ENCODE measurements at places on chromosomes 3 and 15.

- no peak for DNase-seq
Measured at GRCh38 chr15:40256638-40257235, 17.9 kb downstream of the PAK6 start.

GRCh38 chr3:3027976-3028567 is 82.1 kb downstream of the IL5RA start:
- peak; percentile 16 for DNase-seq

- DNase-seq: no peak
Measured at GRCh38 chr15:62877276-62877857, 165.2 kb upstream of the TPM1 start.

DNA sequence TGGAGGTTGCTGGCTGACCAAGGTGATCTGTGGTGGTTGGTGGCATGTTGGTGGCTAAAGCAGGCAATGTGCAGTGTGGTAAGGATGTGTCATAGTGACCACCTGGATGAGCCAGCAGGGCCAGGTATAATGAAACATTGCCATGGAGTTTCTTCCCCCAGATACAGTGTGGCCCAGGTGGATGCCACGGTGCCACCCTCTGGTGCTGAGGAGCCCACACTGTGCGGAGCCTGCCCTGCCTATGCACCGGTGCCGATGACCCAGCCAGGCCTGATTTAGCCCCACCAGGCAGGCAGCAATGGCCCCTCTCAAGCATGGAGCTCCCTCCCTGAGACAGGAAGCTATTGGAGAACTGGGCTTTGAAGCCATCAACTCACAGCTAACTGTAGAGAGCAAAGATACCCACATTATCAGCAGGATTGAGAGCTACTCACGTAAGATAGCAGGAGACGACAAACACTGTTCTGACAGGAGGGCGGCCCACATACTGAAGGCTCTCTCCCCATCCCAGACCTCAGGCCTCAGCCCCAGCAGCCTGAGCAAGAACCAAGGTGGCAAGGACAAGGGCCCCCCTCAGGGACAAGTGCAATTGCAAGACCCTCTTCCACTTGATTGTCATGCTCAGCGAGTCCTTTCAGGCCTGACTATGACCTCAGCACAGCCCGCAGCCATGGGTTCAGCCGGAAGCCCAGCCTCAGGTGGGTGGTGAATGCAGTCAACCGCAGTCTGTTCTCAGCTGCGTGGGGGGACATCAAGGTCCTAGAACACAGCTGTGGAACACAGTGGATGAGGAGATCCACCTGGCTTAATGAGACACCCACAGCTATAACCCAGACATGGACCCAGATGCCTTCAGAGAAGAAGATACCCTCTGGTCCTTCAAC is 82.8 kb upstream of the CDV3 start:
- peak; percentile 66 for DNase-seq

GRCh38 chr3:187185759-187186158 is 11.5 kb upstream of the RTP1 start:
- DNase-seq: no peak

GRCh38 chr15:87572381-87572910 is 684.1 kb downstream of the NTRK3 start:
- no peak for DNase-seq

GRCh38 chr3:38164643-38164951 is 740 bp upstream of the OXSR1 start:
- peak; percentile 27 for DNase-seq

DNA sequence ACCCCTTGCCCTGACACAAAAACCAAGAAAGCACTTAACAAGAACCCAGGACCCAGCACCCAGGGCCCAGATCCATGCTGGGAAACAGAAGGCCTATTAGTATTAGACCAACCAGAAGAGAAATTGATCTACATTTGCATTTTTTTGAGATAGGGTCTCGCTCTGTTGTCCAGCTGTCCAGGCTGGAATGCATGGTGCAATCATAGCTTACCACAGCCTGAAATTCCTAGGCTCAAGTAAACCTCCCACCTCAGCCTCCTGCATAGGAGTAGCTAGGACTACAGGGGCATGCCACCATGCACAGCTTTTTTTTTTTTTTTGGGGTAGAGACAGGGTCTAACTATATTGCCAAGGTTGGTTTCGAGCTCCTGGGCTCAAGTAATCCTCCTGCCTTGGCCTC is 26.4 kb downstream of the CCDC12 start:
- no peak for DNase-seq

DNA sequence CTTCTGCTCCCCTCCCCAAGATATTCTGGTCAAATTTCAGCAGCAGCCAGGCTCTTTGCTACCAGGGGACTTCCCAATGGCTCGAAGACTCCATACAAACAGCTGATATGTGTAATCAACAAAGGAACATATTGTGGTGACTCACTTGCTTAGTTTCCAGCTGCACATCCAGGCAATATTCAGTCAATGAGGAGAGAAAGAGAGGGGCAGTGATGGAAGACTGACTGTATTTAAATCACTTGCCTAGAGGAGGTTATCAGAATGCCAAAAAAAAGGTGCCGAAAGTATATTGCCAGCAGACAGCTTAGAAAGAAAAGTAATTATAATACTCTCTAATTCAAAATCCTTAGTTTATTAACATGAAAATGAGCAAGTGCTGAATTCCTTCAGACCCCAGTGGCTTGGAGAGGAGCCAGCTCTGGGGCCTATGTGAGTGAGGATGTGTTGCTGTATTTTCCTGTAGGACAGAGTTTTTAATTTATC is 236.5 kb downstream of the LRTM1 start:
- DNase-seq: no peak

- DNase-seq: no peak
Measured at GRCh38 chr3:60542995-60543394, 708.3 kb downstream of the FHIT start.

- no peak for DNase-seq
Measured at GRCh38 chr3:120429921-120430361, 20.9 kb downstream of the FSTL1 start.

GRCh38 chr3:52707585-52707984 is 1.7 kb downstream of the SPCS1 start:
- no peak for DNase-seq

DNA sequence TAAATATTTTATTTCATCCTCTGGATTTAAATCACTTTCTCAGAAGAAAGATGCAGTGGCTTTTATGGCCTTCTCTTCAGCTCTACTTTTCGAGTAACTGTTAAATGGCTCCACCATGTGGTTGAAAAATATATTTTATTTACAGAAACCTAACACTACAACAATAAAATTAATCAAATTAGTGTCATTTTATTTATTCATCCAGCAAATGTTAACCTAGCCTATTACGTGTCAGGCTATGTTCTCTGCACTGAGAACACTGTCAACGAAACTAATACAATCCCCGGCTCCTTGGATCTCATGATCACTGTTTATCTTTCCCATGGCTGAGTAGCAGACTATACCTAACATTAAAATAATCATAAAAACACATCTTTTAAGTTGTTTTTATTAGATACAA is 148.0 kb upstream of the OSTN start:
- no peak for DNase-seq

DNA sequence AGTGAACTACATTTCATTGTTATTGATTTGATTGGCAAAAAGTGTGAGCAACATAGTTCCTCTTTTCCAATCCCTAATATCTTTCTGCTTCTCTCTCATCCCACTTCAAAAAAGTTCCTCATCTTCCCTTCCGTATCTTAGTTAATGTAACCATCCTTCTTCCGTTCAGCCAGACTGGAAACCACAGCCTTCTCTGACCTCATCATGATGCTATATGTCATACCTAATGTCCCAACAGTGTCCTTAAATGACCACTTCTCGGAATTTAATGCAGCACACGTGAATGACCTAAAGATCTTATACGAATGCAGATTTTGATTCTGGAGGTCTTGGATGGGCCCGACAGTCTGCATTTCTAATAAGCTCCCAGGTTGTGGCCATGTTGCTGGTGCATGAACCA is 320.3 kb upstream of the SATB1 start:
- no peak for DNase-seq

- DNase-seq: no peak
Measured at GRCh38 chr3:128606094-128606493, 44.5 kb downstream of the RPN1 start.

DNA sequence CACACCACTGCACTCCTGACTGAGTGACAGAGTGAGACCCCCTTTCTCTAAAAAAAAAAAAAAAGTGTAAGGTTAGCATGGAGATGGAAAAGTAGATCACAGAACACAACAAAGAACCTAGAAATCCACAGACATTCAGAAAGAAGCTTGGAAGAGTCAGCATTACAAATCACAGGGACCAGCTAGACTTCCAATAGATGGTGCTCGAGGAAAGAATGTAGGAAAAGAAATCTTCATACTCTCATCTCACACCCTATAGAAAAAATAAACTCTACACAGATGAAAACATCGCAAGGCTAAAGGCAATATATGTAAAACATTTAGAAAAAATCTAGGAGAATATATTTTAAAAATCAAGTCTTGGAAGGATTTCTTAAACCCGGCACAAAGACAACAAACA is 94.5 kb upstream of the ABHD17C start:
- no peak for DNase-seq

DNA sequence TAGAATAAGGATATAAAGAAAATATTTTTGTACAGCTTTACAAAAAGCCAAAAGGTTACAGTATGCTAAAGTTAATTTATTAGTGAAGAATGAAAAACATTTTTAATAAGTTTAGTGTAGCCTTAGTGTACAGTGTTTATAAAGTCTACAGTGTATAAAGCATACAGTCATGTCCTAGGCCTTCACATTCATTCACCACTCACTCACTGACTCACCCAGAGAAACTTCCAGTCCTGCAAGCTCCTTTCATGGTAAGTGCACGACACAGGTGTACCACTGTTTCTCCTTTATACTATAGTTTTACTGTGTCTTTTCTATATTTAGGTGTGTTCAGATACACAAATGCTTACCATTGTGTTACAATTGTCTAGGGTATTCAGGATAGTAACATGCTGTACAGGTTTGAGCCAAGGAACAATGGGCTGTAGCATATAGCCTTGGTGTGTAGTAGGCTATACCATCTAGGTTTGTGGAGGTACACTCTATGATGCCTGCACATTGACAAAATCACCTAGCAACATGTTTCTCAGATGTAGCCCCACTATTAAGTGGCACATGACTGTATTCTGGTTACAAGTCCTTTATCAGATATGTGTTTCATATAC is 197.1 kb upstream of the KBTBD8 start:
- no peak for DNase-seq

DNA sequence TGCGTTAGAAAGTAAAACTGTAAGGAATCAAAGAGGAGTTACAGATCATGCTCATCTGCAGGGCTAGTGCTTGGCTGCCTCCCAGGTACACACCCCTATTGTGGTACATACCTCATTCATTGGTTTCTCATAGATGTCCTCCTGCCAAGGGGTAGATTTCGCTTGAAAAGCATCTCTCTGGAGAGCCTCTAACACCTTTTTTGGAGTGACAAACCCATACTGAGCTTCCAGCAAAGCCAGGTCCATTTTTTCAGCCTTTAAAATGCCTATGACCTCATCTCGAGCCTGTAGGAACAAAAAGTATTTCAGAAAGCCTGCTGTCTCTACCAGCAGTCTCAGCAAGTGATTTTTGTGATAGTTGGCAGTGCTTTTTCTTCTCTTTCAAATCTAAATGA is 112.1 kb downstream of the CMSS1 start:
- DNase-seq: no peak

DNA sequence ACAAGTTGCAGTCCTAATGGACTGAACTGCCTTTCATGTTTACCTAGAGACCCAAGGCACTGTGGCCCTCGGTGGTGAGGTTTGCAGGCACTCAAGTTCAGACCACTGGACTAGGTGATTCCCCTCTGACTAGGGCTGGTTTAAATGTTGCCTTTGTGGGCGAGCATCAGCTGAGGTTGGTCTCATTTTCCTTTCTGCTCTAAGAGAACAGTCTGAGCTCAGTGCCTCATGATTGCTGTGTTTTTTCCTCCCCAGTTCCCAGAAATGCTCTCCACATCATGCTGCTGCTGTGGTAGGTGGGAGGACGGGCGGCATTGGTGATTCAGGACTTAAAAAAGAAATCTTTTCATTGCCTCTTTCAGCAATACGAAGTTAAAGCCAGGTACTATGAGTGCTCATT is 237.2 kb downstream of the MBNL1 start:
- DNase-seq: no peak

DNA sequence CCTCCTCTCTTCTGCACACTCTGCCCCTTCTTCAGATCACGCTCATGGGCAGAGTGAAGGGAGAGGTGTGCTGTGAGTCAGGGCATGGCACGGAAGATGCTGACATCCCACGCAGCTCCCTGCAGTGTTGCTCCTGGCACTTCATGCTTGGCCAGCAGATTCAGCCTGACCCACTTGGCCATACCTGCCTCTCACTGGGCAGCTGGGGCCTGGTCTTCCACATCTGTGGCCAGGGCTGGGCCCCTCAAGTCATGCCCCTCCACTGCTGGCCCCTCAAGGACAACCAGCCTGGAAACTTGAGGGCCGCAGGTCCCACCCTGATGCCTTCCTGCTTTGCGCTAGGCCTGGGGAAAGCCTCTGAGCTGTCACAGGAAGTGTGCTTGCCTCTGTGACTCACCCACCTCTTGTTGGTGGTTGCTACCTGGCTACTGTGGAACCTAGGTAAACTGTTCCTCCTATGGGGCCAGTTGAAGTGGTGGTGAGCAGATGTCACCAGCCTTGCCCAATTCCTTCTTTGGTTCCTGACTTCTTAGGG is 48.7 kb downstream of the BSN start:
- DNase-seq: no peak

DNA sequence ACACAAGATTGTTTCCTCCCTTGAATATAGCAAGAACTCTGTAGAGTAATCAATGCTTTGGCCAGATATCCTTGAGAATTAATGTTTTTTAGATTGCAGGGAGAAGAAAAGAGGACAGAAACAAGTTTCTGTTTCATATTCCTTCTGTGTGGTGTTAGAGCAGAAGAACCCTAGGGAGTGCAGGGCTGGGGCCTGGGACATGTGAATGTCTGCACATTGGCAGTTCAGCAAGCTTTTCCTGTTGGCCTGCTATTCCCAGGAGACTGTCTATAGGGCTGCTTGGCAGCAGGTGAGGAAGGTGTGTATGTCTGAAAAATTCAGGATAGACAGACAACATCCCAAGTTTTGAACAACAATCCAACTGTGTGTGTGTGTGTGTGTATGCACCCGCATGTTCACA is 13.6 kb upstream of the CNBP start:
- no peak for DNase-seq

GRCh38 chr3:153061938-153062528 is 100.0 kb upstream of the RAP2B start:
- DNase-seq: no peak

DNA sequence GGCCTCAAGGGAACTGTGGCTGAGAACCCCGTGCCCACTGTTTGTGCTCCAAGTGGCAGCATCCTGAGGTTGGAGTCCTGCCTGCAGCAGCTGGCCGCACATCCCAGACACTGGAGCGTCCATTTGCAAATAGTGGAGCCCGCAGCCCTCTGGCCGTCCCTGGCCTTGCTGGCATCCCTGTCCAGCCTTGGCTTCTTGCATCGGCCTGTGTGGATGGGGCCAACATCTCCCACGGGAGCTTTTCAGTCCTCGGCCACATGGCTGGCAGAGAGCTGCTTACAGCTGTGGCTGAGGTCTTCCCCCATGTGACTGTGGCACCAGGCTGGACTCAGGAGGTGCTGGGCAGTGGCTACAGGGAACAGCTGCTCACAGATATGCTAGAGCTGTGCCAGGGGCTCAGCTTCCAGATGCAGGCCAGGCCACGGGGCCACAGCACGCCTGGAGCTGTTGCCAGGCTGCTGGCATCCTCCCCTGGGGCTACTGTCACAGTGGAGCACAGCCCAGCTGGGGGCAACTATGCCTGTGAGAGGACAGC is 71.2 kb downstream of the FAM43A start:
- no peak for DNase-seq

- DNase-seq: no peak
Measured at GRCh38 chr15:74269362-74270035, 33.4 kb downstream of the CCDC33 start.

- DNase-seq: no peak
Measured at GRCh38 chr15:70830615-70831014, 23.3 kb downstream of the LARP6 start.

GRCh38 chr15:48636511-48636910 is 9.0 kb downstream of the FBN1 start:
- no peak for DNase-seq
